ENCODE measurements at places on chromosomes 7 and 10.

DNA sequence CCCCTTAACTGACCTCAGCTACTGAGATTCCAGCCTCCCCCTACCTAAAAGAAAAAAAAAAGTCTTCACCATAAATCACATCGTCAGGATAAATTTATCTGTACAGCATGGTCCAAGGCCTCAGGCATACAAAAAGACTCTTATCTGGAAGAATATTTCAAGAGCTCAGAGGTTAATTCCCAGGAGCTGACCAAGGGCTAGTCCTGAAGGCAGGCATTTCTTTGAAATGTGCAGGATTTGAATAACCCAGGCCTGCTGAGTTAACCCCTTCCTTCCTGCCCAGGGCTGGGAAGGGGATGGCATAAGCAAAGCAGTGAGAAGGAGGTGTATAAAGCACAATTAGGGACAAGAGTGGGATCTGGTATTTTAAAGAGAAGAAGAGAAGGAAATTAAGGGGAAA, 111.2 kb downstream of the RNLS start:
- no peak for DNase-seq

- no peak for DNase-seq
Observed at GRCh38 chr10:120861178-120861855, 10.2 kb downstream of the WDR11 start.

DNA sequence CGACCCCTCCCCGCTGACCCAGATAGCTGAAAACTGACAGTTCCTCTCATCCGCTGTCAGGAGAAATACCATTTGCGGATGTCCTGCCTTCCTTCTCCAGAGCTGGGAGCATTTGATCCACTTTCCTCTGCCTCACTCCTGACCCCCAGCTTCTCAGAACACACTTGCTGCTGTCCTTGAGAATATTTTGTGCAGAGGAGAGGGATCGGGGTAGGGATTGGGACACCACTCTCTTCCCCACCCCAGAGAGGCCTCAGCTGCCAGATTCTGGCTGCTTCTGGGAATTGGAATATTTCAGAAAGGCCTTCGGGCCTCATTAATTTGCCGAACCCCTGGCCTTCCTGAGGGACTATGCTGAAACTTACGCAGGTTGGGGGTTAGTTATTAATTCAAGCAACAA, 97.0 kb downstream of the C10orf105 start:
- DNase-seq = no peak

DNA sequence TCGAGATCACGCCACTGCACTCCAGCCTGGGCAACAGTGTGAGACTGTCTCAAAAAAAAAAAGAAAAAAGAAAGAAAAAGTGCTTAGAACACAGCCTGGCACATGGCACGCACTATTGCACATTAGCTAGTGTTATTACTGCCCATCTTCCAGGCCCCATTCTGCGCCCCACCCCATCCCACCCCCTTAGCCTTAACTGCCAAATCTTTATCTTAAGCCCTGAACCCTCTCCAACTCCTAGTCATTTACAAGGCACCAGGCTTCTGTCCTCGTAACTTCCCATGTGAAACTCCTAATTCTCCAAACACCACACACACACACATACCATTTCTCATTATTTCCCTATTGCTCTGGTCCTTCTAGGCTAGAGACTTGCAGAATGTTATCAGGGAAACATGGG, 4.8 kb downstream of the FRAT2 start:
- DNase-seq = no peak

DNA sequence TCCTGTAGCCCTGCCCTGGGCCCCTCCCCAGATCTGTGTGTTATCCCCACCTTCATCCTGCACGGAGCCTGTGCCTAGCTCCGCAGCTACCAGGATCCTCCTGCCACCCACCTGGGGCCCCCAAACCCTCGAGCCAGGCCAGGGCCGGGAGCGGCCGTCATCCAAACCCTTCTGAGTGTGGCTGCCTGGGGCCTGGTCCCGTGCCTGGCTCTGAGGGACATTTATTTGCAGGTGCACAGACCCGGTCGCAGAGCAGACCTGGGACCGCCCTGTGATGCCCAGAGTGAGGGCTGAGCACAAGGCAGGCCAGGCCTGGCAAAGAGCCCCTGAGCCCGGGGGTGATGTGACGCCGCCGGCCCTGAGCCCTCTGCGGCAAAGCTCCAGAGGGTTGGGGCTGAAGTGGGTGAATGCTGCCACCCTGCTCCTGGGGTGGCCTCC, 27.4 kb upstream of the INPP5A start:
- DNase-seq = no peak

- DNase-seq = no peak
Observed at GRCh38 chr10:89342206-89342958, 14.6 kb downstream of the IFIT3 start.

GRCh38 chr10:114426476-114426875, 22.2 kb upstream of the AFAP1L2 start:
- no peak for DNase-seq

DNA sequence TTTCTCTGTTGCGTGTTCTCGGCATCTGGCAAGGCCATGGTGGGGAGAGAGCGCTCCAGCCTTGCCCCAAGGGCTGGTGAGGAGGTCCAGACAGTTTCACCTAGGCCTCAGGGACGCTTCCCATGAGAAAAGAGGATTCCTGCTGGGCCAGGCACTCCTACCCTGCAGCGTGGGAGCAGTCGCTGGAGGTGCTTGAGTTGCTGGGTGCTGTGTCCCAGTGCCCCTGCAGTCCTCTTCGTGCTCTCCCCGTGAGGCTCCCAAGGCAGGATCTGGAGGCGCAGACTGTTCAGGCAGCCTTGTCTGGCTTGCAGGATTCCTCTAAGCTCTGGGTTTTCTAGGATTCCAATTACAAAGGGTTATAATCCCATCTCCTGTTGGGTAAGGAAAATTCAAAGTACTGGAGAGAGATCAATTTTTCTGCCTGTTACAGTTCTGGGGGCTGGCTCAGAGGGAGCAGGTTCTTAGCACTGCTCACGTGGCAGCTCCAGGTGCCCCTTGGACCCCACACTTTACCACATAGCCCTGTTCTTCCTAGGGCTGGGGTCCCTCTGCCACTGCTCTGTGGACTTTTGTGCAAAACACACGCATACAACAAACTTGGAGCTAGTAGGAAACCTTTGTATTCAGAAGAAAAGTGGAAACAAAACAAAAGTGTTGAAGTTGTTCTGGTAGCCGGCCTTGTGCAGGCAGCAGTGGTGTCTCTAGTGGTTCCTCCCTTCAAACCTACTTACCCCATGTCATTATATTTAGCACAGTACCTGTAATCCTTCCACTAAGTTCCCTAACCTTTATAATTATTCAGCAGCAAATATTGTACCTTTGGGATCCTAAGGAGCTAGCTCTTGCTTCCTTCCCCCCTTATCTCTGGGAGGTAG, 60.5 kb downstream of the CCNY start:
- no peak for DNase-seq

DNA sequence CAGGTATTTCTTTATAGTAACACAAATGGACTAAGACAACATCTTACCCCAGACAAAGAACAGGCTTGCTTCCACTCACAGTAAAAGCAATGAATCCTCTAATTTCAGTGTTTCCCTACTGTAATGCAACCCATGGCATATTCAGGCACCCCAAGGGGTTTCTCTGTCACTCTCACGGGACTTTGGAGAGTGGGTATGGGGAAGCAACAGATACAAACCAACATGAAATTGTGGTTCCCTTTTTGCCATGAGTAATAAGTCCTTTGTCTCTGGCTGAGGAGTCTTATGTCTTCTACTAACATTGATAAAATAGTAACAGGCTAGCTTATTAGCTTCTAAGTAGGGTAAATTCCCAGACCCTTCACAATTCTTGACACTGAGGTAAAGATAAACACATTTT, 51.4 kb upstream of the AOAH start:
- DNase-seq = no peak

- DNase-seq = no peak
Observed at GRCh38 chr7:29095631-29096445, 50.5 kb downstream of the CPVL start.

- DNase-seq = no peak
Observed at GRCh38 chr7:70392877-70393435, 739.0 kb upstream of the GALNT17 start.

- DNase-seq = peak; percentile 80
Observed at GRCh38 chr7:129144095-129144833, at the start of gene TSPAN33. TSS of gene TSPAN33 (plus strand) at chr7:129144707. CDS start at chr7:129144981, 274 bp downstream.

DNA sequence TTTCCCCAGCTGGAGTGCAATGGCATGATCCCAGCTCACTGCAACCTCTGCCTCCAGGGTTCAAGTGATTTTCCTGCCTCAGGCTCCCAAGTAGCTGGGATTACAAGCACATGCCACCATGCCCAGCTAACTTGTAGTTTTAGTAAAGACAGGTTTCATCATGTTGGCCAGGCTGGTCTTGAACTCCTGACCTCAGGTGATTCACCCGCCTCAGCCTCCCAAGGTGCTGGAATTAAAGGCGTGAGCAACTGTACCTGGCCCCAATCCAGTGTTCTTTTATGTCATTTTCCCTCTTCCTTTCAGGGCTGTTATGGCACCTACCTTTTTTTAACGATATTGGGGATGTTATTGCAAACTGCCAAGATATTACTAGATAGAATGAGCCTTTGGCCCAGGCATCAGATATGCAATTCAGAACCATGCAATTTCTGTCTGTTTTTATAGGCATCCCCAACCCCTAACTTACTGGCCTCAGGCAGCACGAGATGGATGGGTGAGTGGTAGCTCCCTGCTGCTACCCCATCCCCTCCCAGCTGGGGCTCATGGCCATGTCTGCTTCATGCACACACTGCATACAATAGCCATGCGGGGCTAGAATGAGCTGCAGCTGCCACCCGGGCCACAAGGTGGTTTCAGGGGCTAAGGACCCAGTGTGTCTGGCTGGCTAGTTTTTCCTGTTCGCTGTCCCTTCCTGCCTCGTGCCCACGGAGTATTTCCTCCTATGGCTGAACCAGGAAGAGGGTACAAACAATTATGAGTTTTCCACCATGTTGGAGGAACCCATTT, 1080.1 kb upstream of the SORCS1 start:
- no peak for DNase-seq

DNA sequence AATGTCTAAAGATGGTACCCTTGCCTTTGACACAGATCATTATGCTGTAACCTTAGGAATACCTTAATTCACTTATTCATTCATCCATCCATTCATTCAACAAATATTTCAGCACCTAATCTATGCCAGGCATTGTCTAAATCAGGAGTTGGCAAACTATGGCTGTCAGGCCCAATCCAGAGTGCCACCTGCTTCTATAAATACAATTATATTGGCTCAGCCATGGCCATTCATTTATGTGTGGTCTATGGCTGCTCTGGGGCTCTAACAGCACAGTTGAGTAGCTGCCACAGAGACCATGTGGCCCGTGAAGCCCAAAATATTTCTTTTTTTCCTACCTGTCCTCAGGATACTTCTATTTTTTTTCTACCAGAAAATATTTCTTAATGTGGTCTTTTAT, 6.0 kb upstream of the ITPRIP start:
- no peak for DNase-seq

DNA sequence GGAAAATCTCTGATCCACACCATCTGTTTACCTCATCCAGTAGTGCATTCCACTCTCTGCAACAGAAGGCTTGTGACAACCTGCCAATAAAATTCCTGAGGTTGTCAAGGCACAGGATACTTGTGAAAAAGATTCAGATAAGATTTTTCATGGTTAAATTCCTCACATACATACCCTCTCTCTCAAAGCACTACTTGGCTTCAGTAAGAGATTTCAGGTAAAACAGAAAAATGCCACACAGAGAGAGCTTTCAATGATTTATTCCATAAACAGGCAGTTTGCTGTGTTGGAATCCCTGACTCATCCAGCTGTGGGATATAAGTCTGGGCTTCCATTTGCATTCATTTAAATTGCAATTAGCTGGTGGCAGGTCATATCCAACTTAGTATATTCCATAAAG, 99.7 kb upstream of the CAV2 start:
- DNase-seq = no peak

- no peak for DNase-seq
Observed at GRCh38 chr7:27117887-27118491, 12.6 kb downstream of the HOXA4 start.

GRCh38 chr10:2137549-2138174, 400.3 kb upstream of the ADARB2 start:
- no peak for DNase-seq
